ENCODE measurements at places on chromosomes 2 and 18. TPM values are rescaled to one million over a fixed set of nuclear protein-coding genes. Genes with fewer than 3 reads are reported as not detected.

The SLC23A3 gene
- total RNA-seq: 3.1 TPM

The FLACC1 gene
- total RNA-seq: 3.3 TPM

The ERFE gene
- total RNA-seq: 0.60 TPM

The FIGN gene
- total RNA-seq: not detected
